ENCODE measurements at places on chromosomes 5 and 9.
A peak's percentile ranks its signal among the peaks of the same experiment; 100 is the strongest.

DNA sequence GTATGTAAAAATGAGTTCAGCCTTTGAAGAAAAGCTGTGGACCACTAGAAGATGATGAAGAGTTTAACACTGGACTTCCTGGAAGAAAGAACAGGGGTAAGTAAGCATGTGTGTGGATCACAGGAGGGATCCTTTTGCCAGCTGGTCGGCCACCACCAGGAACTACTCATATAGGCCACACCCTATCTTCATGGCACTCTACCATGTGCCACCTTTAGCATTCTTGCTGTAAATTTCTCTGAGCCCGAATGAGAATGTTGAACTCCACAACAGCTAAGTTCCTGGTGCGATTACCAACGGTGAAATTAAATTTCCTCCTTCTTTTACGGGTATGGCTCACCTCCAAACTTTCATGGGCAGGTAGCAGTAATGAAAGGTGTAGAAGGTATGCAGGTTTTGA lies 102.3 kb downstream of the ATP10B start:
- no peak overlapping the region for H3K4me3 ChIP-seq
- no peaks in the 10 kb centered on the region for H3K4me1 ChIP-seq
- H3K27me3 ChIP-seq = no peaks in the 10 kb centered on the region
- H3K36me3 ChIP-seq = no peaks in the 10 kb centered on the region
- no peak overlapping the region for H3K27ac ChIP-seq
- DNase-seq = no peak

- peaks cover 3% of the 10 kb centered on the region for H3K4me1 ChIP-seq
- no peak for DNase-seq
- H3K36me3 ChIP-seq = peaks cover 6% of the 10 kb centered on the region
- H3K27ac ChIP-seq = no peak overlapping the region
- H3K27me3 ChIP-seq = no peaks in the 10 kb centered on the region
Observed at GRCh38 chr9:134163371-134164196, 780 bp downstream of the RNU6ATAC start.

- no peaks in the 10 kb centered on the region for H3K27me3 ChIP-seq
- H3K4me3 ChIP-seq = no peak overlapping the region
- H3K27ac ChIP-seq = no peak overlapping the region
Observed at GRCh38 chr9:134689321-134690181, 47.9 kb downstream of the COL5A1 start.

DNA sequence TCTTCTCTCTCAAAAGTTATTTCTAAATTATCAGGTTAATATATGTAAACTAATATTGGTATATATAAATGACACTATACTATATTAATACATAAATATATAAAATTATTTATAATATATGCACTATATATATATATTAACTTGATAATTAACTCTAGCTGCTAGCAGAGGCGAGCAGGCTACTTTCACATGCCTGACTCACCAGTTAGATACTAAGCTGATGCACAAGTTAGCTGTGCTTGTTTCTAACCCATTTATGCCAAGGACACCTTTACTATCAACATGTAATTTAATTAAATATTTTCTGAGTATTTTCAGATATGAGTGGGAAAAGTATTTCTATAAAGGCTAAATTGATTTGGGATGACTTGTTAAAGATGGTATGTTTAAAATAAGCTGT lies 70.1 kb downstream of the TRIO start:
- no peaks in the 10 kb centered on the region for H3K27me3 ChIP-seq
- H3K4me1 ChIP-seq = peaks cover 76% of the 10 kb centered on the region
- DNase-seq = no peak
- H3K27ac ChIP-seq = no peak overlapping the region
- H3K36me3 ChIP-seq = no peaks in the 10 kb centered on the region
- no peak overlapping the region for H3K4me3 ChIP-seq

DNA sequence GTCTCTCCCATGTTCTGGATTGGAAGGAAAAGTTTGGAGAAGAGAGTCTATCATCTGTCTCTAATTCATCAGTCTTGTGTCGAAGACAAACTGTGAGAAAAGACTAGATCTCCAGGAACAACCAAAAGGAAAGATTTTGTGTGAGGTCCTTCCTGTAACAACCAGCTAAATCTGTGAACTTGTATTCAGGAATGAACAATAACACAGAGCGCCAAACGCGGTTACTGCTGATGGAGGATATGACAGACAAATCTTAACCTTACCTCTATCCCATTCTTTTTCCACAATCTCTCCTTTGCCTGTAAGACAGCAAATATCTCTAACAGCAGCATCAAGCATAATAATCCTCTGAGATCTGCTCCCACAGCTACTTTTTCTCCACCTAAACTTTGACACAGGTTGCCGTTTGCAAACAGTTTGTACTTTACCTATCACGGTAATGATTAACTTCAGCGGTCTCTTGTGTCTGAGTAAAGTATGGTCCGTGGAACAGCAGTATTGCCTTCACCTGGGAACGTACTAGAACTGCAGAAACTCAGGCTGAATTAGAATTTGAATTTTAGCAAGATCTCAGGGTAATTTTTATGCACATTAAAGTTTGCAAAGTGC lies 387.6 kb downstream of the ELAVL2 start:
- H3K36me3 ChIP-seq = no peaks in the 10 kb centered on the region
- no peaks in the 10 kb centered on the region for H3K27me3 ChIP-seq
- H3K4me1 ChIP-seq = no peaks in the 10 kb centered on the region
- H3K4me3 ChIP-seq = no peak overlapping the region

GRCh38 chr9:127567730-127568617 lies 44.1 kb upstream of the STXBP1 start:
- H3K4me1 ChIP-seq = peaks cover 26% of the 10 kb centered on the region
- no peak for DNase-seq
- H3K36me3 ChIP-seq = no peaks in the 10 kb centered on the region
- peak overlapping the region; percentile 85 for H3K27ac ChIP-seq
- no peaks in the 10 kb centered on the region for H3K27me3 ChIP-seq
- peak overlapping the region; percentile 74 for H3K4me3 ChIP-seq

GRCh38 chr9:86652736-86653135 lies 294.6 kb downstream of the GAS1 start:
- H3K4me3 ChIP-seq = no peak overlapping the region
- no peak for DNase-seq
- H3K4me1 ChIP-seq = no peaks in the 10 kb centered on the region
- no peaks in the 10 kb centered on the region for H3K27me3 ChIP-seq
- H3K27ac ChIP-seq = no peak overlapping the region
